Putamen (tissue), 1 donor: ENCODE measurements at places on chromosomes 6 and 20.

- DNase-seq, result no peak
Measured at GRCh38 chr6:159463119-159463829, 229.8 kb downstream of the SOD2 start.

- DNase-seq, result no peak
Measured at GRCh38 chr6:84847390-84848160, 83.2 kb upstream of the TBX18 start.

GRCh38 chr6:125550892-125551291 is 198.5 kb upstream of the HEY2 start:
- DNase-seq, result no peak

DNA sequence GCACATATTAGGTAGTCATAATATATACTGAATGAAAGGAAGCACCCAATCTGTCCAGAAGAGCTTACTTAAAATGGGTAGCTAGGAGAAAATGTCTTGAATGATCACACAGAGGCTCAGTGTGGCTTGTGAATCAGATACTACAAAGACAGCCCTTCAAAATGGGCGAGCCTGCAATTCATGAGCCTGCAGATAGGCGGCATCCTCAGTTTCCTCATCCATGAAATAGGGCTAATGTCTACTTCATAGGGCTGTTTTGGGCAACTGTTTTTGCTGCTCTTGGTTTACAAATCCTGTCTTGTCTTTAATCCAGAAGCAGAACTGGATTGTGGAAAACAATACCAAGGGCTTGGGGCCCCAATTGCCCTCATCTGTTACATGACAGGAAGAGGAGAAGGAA is 129.3 kb upstream of the KCNK16 start:
- no peak for DNase-seq

GRCh38 chr6:128525406-128525805 is 5.0 kb upstream of the PTPRK start:
- no peak for DNase-seq
